ENCODE measurements at places on chromosomes 6 and 20. TPM values are rescaled to one million over a fixed set of nuclear protein-coding genes. Genes with fewer than 3 reads are reported as not detected.

The SLC12A5 gene
- 0.51 TPM for total RNA-seq

GRCh38 chr6:111644893-111645430 is 39.3 kb upstream of the TRAF3IP2 start:
- DNase-seq, result no peak

- DNase-seq, result no peak
These were observed 176.9 kb upstream of the SALL4 start for GRCh38 chr20:51979226-51979625.

GRCh38 chr20:40591536-40591935 is 97.5 kb downstream of the MAFB start:
- DNase-seq, result no peak

DNA sequence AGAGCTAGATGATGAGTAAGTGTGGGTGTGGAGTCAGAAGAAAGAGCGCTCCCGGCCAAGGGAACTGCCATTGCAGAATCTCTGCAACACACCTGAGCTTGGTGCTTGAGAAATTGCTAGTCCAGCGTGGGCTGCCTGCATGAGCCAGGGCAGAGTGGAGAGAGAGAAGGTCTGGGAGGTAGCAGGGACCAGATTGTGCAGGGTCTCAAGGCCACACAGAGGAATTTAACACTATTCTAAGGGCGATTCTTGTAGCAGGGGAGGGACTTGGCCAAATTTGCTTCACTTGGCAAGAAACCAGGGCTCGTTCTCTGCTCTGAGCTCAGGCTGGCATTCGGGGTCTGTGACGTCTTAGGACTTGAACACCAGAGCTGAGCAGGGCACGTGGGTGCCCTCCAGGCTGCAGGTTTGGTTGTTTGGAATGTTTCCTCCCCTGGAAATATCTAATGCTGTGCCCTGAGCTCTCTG is 53.5 kb downstream of the BCAS4 start:
- no peak for DNase-seq

The HSPA1L gene
- 1.4 TPM for total RNA-seq

The CYP39A1 gene
- total RNA-seq, result 0.26 TPM

The ISM1 gene
- total RNA-seq, result under 0.01 TPM

- DNase-seq, result no peak
These were observed 259.4 kb upstream of the ECI2 start for GRCh38 chr6:4394786-4395185.

DNA sequence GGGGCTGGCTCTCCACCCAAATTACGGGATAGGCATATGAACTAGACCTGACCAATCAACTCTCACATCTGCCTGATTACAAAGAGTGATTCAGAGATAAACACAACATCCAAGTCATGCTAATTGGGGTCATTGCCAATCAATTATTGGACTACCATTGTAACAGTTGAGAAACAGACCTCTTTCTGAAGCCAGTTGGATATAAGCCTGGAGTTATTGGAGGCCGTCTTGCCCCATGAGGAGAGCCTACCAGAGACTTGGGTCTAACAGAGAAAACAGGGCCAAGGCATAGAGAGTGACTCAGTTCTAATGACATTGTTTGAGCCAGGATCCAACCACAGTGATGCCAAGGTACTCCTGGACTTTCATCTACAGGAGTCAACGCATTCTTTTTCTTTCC is 39.4 kb upstream of the HIVEP2 start:
- DNase-seq, result no peak

DNA sequence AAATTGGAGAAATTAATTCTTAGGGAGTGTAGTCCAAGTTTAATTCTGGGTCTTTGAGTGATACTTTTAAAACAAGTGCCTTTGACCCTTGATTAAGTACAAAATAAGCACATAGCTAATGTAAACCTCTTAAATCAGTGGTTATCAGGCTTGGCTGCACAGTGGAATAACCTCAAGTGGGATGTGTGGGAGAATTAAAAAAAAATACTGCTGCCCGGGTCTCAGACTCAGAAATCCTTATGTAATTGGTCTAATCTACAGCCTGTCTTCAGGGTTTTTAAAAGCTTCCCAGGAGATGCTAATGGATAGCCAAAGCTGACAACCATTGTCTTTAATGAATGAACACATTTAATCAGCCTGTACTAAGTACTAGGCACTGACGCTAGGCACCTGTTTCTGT is 28.5 kb upstream of the TMEM14A start:
- no peak for DNase-seq

The EDN1 gene
- total RNA-seq, result 63.0 TPM
